IPS DF 6.9 (cell line): ENCODE measurements at places on chromosomes 11 and 22.

DNA sequence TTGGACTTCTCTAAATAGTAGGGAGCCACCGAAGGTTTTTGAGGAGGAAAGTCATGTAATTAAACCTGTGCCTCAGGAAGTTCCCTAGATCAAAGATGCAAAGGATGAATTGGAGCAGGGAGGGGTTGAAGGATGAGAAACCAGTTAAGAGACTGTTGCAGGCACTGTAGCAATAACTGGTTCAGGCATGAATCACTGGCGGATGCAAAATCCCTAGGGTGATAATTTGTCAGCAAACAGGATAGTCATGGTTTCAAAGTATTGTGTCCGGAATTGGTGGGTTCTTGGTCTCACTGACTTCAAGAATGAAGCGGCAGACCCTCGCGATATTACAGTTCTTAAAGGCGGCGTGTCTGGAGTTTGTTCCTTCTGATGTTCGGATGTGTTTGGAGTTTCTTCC, 19.9 kb downstream of the TRIOBP start:
- no peak for DNase-seq

- DNase-seq, result no peak
These were observed 298.8 kb downstream of the TBC1D22A start for GRCh38 chr22:47061226-47061625.

- no peak for DNase-seq
These were observed 92.1 kb upstream of the BLID start for GRCh38 chr11:122207921-122208764.

- DNase-seq, result no peak
These were observed 7.1 kb upstream of the TAB1 start for GRCh38 chr22:39392341-39392948.

DNA sequence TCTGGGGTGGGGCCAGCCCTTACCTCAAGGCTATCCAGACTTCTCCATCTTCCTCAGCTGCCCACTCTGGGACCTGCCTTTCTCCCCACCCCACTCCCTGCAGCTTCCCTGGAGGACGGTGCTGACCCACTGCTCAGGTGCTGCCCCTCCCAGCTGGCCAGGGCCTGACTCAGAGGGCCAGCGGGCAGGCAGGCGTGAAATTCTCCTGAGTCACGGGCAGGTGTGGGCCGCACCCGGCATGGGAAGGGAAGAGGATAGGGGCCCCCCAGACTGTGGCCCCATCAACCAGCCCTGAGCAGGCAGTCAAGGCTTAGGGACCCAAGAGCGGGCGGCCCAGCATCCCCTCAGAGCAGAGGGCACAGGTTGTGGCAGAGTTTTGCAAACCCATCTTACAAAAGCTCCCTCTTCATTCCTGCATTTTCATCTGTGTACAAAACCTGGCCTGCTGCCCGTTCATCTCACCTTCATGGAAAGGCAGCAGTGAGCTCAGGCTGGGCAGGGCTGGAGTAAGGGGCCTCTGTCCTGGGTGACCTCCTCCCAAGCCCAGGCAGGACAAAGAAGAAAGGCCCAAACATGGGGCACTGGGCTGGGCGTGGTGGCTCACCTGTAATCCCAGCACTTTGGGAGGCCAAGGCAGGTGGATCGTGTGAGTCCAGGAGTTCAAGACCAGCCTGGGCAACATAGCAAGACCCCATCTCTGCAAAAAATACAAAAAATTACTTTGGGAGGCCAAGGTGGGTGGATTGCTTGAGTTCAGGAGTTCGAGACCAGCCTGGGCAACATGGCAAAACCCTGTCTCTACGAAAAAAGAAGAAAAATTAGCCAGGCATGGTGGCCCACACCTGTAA, 6.1 kb downstream of the RHOD start:
- no peak for DNase-seq

DNA sequence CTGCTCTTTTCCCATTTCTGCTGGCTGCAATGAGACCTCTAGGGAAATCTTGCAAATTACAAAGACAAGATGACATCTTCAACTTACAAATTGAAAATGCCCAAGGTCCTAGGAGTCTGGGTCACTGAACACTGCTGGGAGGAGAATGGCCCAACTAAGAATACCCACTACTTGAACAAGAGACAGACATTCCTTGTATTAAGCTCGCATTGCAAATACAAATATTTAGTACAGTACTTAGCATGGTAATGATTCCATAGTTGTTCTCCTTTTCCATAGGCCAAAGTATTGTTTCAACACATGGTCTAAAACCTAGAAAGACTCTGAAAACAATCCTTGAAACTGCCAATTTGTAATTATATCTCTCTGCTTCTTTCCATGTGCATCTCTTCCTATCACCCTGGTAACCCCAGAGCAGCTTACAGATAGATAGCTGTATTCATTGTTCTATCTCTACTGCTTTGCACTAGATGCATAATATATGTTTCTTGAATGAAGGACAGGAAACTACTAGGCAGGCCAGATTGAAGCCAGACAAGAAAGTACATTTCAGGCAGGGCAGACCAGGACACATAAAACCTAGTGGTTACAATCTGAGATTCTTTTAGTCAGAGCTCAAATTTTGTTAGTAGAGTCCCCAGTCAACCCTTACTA, 1545.7 kb upstream of the TENM4 start:
- DNase-seq, result no peak

GRCh38 chr22:35873426-35873825, 155.2 kb downstream of the RBFOX2 start:
- DNase-seq, result no peak

DNA sequence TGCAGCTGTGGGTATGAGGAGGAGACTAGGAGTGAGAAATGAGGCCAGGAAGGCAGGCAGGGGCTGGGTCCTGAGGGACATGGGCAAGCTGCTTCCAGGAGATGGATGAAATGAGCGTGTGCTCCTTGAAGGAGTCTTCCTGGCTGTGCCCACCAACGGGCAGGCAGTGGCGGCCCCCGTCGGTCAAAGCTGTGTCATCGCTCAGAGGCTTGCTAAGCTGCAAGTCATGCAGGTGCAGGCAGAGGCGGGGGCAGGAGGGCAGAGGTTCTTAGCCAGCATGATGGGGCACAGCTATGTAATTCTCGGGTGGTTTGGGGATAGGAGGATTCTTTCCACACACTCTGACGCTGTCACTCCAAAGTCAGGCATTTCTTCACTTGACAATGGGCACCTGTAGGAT, 12.5 kb upstream of the PEX26 start:
- DNase-seq, result no peak

DNA sequence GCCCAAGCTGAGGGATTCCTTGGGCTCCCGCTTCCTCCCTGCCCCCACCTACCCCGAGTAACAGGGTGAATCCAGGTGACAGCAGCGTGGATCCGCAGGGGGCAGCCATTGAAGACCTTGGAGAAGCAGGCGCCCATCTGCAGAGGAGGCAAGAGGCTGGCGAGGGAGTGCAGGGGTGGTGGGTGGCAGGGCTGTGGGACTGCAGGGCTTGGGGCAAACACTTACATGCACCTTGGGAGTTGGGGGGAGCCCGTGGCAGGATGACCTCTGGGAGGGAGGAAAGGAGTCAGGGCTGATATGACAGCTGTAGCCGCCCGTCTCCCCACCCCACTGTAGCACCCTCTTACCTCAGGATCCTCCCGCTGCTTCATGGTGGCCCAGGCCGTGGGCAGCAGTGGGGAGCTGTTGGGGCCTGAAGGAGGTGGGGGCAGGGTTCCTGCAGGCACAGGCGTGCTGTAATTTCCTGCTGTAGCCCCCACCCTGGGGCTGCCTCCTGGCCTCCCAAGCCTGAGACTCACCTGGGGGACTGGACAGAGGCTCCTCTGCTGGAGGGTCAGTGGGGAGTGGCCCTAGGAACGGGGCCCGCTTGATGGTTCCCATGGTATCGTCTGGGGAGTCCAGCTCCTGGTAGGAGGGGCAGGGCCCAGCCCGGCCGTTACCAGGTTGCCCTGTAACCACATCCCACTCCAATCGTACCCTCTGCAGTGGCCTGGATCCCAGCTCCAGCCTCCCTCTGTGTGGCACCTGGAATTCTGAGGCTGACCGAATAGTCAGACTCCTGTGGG, 6.1 kb downstream of the MAP4K2 start:
- DNase-seq, result no peak

DNA sequence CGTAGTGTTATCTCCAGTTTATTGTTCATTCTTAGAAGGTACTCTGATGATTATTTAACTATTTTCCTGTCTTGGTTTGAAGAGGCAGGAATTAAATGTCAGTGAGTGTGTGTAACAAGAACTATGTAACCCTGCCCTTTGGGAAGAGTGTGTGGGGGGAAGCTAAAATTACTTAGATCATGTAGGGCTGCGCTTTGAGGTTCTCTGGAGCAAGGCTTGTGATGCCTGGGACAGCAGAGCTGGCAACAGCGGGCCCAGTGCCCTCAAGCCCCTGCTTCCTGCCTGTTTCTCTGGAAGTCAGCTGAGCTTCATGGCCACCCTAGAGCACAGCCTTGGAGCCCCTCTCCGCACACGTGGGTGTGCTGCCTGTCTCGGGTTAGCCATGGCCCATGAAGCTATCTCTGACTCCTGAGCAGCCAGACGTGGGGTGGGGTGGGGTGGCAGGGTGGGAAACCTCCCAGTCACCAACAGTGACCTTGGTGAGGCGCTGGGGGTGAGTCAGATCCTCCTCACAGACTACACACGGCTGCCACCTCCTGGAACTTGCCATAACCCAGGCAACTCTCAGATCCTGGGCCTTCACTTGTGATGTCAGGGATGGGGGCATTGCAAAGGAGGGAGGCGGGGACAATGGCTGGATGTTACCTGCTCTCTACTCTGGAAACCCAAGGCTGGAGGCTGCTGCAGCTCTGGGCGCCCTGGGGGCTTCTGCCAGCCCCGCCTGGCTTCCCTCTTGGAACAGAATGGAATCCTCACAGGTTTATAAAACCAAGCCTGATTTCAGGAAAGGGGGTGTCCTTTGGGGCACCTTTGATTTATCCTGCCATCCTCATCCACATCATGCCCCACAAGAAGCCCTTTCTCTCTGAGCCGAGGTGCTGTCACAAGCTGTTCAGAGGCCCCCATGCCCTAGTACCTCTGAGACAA, 88.6 kb downstream of the SNX19 start:
- DNase-seq, result peak; percentile 68

GRCh38 chr22:32050678-32051515, 7.8 kb downstream of the SLC5A1 start:
- no peak for DNase-seq

DNA sequence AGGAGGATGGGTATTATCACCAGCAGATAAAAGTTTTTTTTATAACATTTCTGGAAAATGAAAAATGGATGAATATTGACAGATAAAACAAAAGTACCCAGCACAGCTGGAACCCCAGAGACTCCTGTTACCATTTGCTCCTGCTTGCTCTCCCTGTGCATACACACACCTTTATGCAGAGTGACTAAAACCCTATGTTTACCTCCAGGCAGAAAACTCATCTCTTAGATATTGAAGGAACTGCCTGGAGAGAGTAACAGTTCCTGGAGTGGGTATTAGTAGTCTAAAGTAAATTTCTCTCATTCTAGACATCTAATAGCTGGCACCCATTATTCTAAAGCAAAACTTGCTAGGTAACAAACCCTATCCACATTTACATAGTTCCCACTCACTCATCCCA, 38.0 kb downstream of the CYP2R1 start:
- DNase-seq, result no peak

- no peak for DNase-seq
These were observed 4.3 kb upstream of the LMO1 start for GRCh38 chr11:8267831-8268529.

GRCh38 chr22:46858181-46858771, 95.8 kb downstream of the TBC1D22A start:
- DNase-seq, result no peak
